ENCODE measurements at places on chromosomes 13 and 19.

- no peak for DNase-seq
These were observed 176.0 kb upstream of the TSC22D1 start for GRCh38 chr13:44752164-44752563.

DNA sequence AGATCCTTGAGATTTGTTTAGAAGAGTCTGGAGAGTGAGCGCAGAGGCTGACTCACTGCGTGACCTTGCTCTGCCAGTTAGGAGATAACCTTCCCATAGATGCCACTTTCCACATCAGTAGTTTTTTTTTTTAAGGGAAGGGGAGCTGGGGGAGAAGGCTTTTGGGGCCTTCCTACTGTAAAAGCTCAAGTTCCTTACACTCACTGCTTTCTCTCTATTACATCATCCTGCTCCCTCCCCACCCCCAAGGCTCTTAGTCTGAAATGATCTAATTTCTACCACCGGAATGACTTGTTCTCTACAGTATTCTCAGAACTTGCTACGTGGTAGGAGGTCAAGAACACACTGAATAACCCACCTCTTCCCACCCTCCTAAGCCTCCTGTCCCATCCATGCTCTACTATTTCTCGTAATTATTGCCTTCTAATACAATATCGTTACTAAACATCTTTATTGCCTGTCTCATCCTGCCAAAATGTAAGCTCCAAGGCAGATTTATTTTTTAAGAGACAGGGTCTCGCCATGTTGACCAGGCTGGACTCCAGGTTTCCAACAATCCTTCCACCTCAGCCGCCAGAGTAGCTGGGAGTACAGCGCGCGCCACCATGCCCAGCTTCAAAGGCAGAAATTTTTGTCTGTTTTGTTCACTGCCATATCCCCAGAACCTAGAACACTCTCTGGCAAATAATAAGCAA is 1.2 kb downstream of the LONP1 start:
- peak; percentile 71 for DNase-seq

- peak; percentile 76 for DNase-seq
These were observed 41.2 kb upstream of the KLF2 start for GRCh38 chr19:16283210-16284061.

DNA sequence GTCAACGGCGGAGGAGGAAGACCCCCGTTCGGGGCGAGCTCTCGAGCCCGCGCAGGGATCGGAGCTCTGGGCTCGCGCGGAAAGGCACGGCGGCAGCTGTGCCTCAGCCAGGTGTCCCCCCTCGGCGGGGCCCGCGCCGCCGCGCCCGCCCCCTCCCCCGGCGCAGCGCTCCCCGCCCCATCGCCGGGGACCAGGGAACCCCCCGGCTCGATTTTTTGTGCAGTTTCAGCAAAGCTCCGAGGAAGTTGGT is 110.0 kb downstream of the KCNRG start:
- DNase-seq = peak; percentile 52

DNA sequence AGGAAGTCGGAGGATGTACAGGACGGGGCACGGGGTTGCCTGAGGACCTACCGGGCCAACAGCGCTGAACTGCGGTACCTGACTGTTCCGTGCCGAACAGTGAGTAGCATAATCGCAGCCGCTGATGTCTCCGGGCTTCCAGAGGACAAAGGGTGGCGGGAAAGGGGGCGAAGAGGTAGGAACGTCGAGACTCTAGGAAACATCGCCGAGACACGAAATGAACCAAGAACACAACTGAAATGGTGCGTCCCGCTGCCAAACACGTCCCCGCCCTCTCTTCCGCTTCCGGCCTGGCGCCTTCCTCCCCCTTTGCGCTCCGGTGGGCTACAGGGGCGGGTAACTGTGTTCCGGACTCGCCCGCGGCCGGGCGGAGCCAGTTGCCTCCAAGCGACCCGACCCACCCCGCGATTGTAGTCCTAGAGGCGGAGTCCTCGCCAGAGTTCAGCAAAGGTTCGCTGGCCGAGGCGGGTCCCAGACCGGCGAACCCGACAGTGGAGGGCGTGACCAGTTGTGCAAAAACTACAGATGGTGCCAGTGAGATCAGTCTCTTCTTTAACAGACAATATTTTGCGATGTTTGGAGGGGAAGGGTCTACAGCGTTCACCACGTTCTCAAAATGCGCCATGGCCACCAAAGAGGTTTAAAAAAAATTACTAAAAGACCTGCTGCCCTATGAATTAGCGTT is at the start of gene MRPS31:
TSS of gene MRPS31 (minus strand) at position 257 of the 685 bp plus-strand sequence. CDS start at position 203, 54 bp downstream.
- peak; percentile 93 for DNase-seq

DNA sequence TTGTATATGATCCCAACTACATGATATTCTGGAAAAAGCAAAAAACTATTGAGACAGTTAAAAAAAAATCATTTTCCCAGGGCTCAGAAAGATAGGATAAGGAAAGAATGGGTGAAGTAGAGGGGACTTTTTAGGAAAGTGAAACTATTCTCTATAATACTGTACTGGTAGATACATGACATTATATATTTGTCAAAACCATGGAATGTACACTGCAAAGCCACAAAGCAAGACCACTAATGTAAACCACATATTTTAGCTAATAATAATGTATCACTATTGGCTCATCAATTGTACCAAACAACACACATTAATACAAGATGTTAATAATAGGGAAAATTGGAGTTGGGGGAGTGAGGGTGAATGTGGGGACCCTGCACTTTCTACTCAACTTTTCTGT is 182.6 kb downstream of the EFNB2 start:
- no peak for DNase-seq

GRCh38 chr19:46006411-46006810 is 11.1 kb downstream of the CCDC61 start:
- DNase-seq = no peak

- DNase-seq = no peak
These were observed 1075.0 kb downstream of the DIAPH3 start for GRCh38 chr13:59088716-59089115.

GRCh38 chr19:29745253-29745652 is 30.2 kb upstream of the C19orf12 start:
- no peak for DNase-seq

- DNase-seq = peak; percentile 58
These were observed 2.5 kb upstream of the LHB start for GRCh38 chr19:49019242-49019932.

DNA sequence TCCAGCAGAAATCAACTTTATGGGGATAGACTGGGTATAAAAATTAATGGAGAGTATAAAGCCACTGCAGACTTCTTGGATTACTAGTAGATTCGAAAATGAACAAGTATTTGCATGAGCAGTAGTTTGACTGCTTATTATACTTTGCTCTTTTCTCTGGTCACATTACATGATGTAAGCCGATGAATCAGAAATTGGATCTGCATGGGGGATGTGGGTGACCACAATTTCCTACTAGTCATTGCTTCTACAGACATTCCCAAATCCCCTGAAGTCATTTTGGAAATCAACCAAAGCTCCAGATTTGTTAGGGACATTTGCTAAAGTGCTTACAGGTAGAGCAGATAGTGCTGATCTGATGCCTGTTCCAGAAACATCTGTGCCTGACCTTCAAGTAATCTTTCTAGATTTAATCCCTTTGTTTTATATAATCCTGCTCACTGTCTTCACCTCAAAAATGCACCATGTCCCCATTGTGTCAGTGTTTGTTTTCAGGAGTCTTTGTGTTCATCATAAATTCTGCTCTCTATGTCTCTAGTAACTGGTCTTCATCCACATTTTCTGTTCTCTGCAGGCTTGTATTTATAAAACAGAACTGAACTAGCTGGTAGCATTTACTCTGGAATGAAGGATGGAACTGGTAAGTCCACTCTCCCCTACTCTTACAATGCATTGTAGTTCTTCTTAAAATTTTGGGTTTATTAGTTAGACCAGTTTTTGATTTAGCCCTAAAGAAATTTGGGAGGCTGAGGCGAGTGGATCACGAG is 201.5 kb upstream of the CSNK1A1L start:
- no peak for DNase-seq

DNA sequence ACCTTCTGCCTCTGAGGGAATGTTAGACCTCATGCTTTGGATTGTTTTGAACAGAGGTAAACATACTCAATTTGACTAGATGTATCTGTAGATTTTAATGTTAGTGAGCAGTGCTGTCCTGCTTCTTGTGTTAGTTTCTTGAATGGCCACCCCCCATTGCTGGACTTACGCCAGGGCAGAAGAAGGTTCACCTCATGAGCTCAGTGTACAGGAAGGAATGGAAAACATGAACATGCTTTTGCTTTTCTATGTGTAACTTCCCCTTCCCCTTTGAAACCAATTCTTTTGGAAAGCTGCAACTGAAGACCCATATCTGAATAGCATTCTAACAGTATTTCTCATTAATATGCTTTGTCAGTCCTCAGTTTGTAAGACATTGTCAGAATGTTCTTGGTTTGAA is 32.3 kb downstream of the WASF3 start:
- DNase-seq = no peak

GRCh38 chr19:51107406-51108065 is 673 bp downstream of the CTU1 start:
- DNase-seq = no peak

- peak; percentile 72 for DNase-seq
These were observed 350.5 kb downstream of the KCNRG start for GRCh38 chr13:50365408-50366391.

- DNase-seq = no peak
These were observed 20.4 kb upstream of the ZNF83 start for GRCh38 chr19:52658595-52658994.

DNA sequence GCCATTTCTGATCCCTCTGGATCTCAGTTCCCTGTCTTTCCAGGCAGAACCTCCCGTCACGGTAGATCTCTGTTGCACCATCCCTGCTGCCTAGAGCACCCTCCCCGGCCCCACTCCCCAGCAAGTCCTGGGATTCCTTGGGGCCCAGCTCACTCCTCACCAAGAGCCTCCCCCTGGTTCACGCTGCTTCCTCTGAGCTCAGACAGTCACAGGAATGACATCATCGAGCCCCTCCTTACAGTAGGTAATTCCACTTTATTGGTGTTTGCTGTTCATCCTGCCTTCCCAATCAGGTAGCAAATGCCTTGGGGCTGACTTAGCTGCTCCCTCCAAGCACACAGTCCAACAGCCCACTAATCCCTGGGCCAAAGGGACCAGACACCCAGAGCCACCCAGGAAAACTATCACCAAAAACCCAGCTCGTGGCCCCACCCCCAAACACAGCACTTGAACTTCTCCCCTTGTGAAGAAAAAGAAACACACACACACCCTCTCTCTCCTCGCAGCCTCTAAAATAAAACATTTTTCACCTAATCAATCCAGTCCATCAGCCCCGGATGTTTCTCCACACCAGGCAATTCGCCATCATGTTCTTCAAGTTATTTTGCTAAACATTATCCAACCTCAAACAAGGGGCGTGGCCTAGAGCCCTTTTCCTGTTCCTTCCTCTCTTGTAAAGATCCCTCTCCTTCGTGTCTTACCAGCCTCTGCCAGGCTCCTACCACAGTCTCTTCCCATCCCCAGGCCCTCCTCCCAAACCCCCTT is 2.5 kb downstream of the NAPA start:
- DNase-seq = no peak

- no peak for DNase-seq
These were observed 27.4 kb upstream of the TIMM44 start for GRCh38 chr19:7970716-7971448.

GRCh38 chr19:5048727-5049553 is 80.0 kb downstream of the KDM4B start:
- DNase-seq = no peak

GRCh38 chr13:49259586-49259985 is 11.9 kb downstream of the CDADC1 start:
- DNase-seq = no peak

GRCh38 chr19:16389848-16390247 is 65.2 kb downstream of the KLF2 start:
- DNase-seq = no peak

- peak; percentile 15 for DNase-seq
These were observed 68.2 kb downstream of the ESD start for GRCh38 chr13:46728777-46729176.
